ENCODE measurements at places on chromosomes 4 and X.

GRCh38 chr4:152943672-152944071 is 7.5 kb downstream of the FHDC1 start:
- peaks cover 57% of the 10 kb centered on the region for H3K27me3 ChIP-seq
- H3K27ac ChIP-seq, result no peak overlapping the region
- no peak overlapping the region for H3K4me3 ChIP-seq
- H3K36me3 ChIP-seq, result no peaks in the 10 kb centered on the region
- DNase-seq, result no peak

- H3K4me1 ChIP-seq, result no peaks in the 10 kb centered on the region
- no peak for DNase-seq
- H3K27me3 ChIP-seq, result peaks cover 9% of the 10 kb centered on the region
- no peak overlapping the region for H3K27ac ChIP-seq
- no peaks in the 10 kb centered on the region for H3K36me3 ChIP-seq
Observed at GRCh38 chr4:100641336-100641735, 123.5 kb upstream of the EMCN start.

DNA sequence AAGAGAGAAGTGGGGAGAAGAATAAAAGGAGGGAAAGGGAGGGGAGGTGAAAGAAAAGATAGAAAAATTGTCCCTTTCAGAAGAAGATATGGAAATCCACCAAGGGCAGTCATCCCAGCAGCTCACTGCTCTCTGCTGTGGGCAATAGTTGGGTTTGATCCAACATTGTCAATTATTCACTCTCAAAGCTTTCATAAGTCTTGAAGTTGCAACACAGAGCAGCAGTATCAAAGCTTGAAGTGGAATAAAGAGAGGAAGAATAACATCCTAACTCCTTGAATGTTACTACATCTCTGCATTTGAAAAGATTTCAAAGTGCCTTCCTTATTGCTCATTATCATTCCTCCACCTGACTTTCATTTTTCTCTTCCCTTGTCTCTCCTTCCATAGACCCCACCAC is 62.3 kb upstream of the HHIP start:
- DNase-seq, result no peak
- no peaks in the 10 kb centered on the region for H3K4me1 ChIP-seq
- H3K36me3 ChIP-seq, result no peaks in the 10 kb centered on the region
- no peaks in the 10 kb centered on the region for H3K27me3 ChIP-seq
- no peak overlapping the region for H3K27ac ChIP-seq

- no peaks in the 10 kb centered on the region for H3K27me3 ChIP-seq
- H3K4me1 ChIP-seq, result no peaks in the 10 kb centered on the region
- H3K27ac ChIP-seq, result no peak overlapping the region
- no peak overlapping the region for H3K4me3 ChIP-seq
- no peak for DNase-seq
- no peaks in the 10 kb centered on the region for H3K36me3 ChIP-seq
Observed at GRCh38 chr4:124861761-124862160, 149.2 kb upstream of the ANKRD50 start.

GRCh38 chrX:41082783-41083182 is 2.5 kb upstream of the USP9X start:
- peaks cover 11% of the 10 kb centered on the region for H3K4me1 ChIP-seq
- H3K4me3 ChIP-seq, result no peak overlapping the region
- no peak for DNase-seq
- H3K27ac ChIP-seq, result peak overlapping the region; percentile 25

- H3K4me1 ChIP-seq, result no peaks in the 10 kb centered on the region
- no peaks in the 10 kb centered on the region for H3K36me3 ChIP-seq
- DNase-seq, result no peak
Observed at GRCh38 chr4:61994036-61994435, 793.9 kb downstream of the ADGRL3 start.

- no peaks in the 10 kb centered on the region for H3K27me3 ChIP-seq
- H3K4me3 ChIP-seq, result peak overlapping the region; percentile 86
- peak overlapping the region; percentile 93 for H3K27ac ChIP-seq
- peaks cover 24% of the 10 kb centered on the region for H3K36me3 ChIP-seq
Observed at GRCh38 chrX:48696909-48697727, 584 bp downstream of the SUV39H1 start.

GRCh38 chrX:148499638-148500422 is 587 bp upstream of the AFF2 start:
- DNase-seq, result no peak
- peaks cover 10% of the 10 kb centered on the region for H3K4me1 ChIP-seq
- no peak overlapping the region for H3K27ac ChIP-seq
- H3K4me3 ChIP-seq, result peak overlapping the region; percentile 38
- no peaks in the 10 kb centered on the region for H3K36me3 ChIP-seq

GRCh38 chr4:3879681-3880614 is 113.8 kb downstream of the ADRA2C start:
- peaks cover 14% of the 10 kb centered on the region for H3K4me1 ChIP-seq
- peaks cover 38% of the 10 kb centered on the region for H3K27me3 ChIP-seq

GRCh38 chr4:88619971-88620370 is 27.7 kb downstream of the HERC3 start:
- no peaks in the 10 kb centered on the region for H3K27me3 ChIP-seq
- H3K4me1 ChIP-seq, result no peaks in the 10 kb centered on the region
- no peak overlapping the region for H3K4me3 ChIP-seq
- no peak overlapping the region for H3K27ac ChIP-seq
- no peak for DNase-seq

GRCh38 chrX:40632199-40632598 is 9.0 kb downstream of the MPC1L start:
- H3K4me3 ChIP-seq, result no peak overlapping the region
- no peak overlapping the region for H3K27ac ChIP-seq
- no peaks in the 10 kb centered on the region for H3K27me3 ChIP-seq
- H3K4me1 ChIP-seq, result peaks cover 7% of the 10 kb centered on the region

DNA sequence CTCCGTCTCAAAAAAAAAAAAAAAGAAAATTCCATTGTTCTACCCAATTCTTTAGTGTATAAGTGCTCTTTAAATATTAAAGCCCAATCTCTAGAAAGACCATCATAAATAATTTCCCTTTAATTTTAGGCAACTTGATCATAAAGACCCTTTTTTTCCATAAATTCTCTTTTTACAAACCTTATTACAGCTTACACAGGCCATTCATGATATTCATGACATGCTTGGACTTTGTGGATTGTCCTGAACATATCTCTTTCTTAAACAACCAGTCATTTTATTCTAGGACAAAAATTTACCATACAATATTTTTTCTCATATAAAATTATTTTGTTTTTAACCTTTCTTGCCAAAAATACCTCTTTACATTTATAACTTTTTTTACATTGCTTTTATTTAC is 30.5 kb downstream of the TLR8 start:
- no peak for DNase-seq
- H3K4me3 ChIP-seq, result no peak overlapping the region
- H3K36me3 ChIP-seq, result no peaks in the 10 kb centered on the region
- no peak overlapping the region for H3K27ac ChIP-seq
- H3K27me3 ChIP-seq, result no peaks in the 10 kb centered on the region

- peak; percentile 30 for DNase-seq
- H3K4me3 ChIP-seq, result no peak overlapping the region
- no peak overlapping the region for H3K27ac ChIP-seq
- no peaks in the 10 kb centered on the region for H3K4me1 ChIP-seq
- no peaks in the 10 kb centered on the region for H3K27me3 ChIP-seq
Observed at GRCh38 chr4:93764639-93765246, 63.8 kb upstream of the ATOH1 start.

Measured in activated CD4-positive, alpha-beta T cell treated with anti-CD3 and anti-CD28 coated beads, Interleukin-2, amount 10 ng/mL, durations not matched to agents 7 days and 5 days (primary cell).